Activated CD4-positive, alpha-beta T cell treated with anti-CD3 and anti-CD28 coated beads, Interleukin-2, amount 50 U/mL, for 24 hours (primary cell): ENCODE measurements at places on chromosomes 16 and 17.

- DNase-seq = no peak
These were observed 52.2 kb downstream of the TRARG1 start for GRCh38 chr17:1331708-1332107.

- DNase-seq = no peak
These were observed 88.4 kb downstream of the CDH13 start for GRCh38 chr16:82715160-82715559.

GRCh38 chr16:55082591-55082976 is 151.9 kb downstream of the IRX5 start:
- DNase-seq = no peak

GRCh38 chr17:59783221-59784047 is 76.0 kb downstream of the VMP1 start:
- no peak for DNase-seq

DNA sequence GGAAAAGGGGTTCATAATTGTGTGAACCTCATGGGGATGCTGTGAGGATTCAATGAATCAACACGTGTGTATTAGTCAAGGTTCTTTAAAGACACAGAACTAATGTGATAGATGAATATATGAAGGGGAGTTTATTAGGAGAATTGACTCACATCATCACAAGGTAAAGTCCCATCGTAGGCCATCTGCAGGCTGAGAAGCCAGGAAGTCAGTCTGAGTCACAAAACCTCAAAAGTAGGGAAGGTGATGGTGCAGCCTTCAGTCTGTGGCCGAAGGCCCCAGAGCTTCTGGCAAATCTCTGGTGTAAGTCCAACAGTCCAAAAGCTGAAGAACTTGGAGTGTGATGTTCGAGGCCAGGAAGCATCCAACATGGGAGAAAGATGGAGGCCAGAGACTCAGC is 413.4 kb downstream of the CDH13 start:
- DNase-seq = no peak

DNA sequence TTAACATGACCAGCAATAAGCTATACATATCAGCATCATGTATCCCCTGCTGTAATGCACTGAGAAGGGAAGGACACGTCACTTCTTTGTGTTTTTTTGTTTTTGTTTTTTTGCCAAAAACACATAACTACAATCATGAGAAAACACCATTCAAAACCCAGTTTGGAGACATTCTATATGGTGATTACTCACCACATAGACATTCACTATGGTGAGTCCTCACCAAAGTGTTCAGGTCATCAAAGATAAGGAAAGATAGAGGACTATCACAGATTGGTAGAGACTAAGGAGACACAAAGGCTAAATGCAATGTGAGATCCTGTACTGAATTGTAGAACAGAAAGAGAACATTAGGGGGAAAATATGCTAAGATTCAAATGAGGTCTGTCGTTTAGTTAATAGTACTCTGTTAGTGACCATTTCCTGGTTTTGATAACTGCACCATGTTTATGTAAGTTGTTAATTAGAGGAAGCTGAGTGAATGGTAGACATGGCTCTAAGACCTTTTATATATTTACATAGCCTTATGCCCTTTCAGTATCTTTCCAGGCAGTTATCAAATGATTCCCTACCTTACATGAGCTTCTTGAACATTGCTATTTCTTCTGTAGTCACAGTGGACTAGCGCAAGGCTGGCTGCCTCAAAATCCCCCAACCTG is 46.6 kb downstream of the PIK3R5 start:
- DNase-seq = no peak

GRCh38 chr17:19833914-19834313 is 33.8 kb downstream of the ULK2 start:
- no peak for DNase-seq

- DNase-seq = no peak
These were observed 240.8 kb upstream of the TOX3 start for GRCh38 chr16:52787709-52788108.

GRCh38 chr17:74442670-74443515 is 11.0 kb downstream of the GPRC5C start:
- DNase-seq = no peak

DNA sequence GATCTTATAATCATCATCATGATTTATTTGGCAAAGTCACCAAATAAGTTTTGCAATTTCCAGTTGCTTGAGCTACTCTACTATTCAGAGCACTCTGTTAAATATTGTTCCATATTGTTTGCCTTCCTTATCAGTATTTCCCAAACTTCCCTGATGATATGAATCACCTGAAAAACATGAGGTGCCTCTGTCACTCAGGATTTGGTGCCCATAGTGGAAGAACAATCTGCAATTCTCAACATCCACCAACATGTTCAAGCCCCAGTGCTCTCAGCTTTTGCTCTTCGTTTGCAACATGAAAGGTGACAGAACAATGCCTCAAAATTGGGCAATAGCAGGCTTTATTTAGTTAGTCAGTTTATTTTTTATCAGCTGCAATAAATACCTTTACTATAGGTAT is 28.6 kb upstream of the WSB1 start:
- DNase-seq = no peak

DNA sequence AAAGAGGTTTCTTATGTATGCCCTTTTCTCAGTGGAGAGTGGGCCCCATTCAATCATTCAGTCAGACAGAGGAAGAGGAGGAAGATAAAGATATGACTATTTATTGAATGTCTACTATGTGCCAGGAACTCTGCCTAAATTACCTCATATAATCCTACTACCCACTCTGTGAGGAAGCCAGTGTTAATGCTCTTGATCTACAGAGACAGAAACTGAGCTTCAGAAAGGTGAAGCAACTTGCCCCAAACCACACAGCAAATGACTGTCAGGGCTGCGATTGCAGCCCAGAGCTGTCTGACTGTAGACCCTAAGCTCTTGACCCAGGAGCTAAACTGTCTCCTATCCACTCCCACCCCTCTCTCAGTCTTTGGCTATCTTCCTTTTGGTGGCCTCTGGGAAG is 8.4 kb downstream of the SRCIN1 start:
- no peak for DNase-seq

DNA sequence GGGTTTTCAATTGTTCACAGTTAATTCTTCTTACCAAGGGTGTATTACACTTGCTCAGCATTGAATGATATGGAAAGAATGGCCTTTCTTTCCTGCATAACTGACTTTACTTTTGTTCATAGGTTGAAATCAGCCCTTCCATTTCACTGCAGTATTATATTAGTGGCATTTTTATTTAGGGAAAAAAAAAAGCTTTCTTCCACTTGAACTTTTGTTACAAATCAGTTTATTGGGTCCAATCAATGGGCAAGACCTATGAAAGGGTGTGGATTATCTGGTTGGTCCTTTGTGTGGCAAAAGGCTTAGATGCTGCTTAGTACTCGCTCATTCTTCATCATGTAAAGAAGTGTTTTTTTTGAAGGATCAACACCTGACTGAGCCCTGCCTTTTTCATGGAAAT is 74.1 kb downstream of the WNT3 start:
- no peak for DNase-seq

DNA sequence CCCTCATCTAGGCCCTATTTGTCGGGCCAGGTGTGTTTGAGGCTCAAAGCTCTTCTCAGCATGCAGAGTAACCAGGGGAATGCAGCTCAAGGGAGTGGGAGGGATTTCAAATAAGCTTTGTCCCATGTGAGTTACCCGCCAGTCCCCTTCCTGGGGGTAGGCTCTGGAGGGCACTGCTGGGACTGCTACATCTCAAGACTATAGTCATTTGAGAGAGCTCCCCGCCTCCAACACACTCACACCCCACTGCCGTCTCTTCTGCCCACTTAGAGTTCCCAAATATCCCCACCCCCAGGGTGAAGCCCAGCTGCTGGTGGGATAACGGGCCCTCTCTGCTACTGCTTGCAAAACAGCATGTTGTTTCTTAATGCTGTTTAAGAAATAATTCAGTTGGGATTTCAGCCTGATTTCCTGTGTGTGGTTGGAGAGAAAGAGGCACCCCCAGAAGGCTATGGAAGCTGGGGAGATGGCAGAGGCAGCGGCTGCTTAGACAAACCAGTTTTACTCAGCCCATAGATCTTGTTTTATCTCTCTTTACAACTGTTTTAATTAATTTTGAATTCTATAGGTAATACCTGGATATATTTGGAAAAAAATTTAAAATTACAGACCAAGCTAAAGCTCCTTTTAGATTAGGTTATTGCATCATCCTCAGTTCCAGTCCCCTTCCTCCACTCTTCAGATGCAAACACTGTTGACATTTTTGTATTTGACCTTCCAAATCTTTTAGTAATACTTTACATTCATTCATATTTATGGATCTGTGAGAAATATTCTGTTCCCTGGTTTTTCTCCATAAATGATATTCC is 4.1 kb upstream of the MPO start:
- no peak for DNase-seq

- DNase-seq = peak; percentile 25
These were observed 61.6 kb downstream of the TIMM22 start for GRCh38 chr17:1058423-1059130.

- no peak for DNase-seq
These were observed 495 bp downstream of the TXNDC17 start for GRCh38 chr17:6641247-6641863.

GRCh38 chr16:20181416-20181815 is 107.7 kb upstream of the GPR139 start:
- no peak for DNase-seq

DNA sequence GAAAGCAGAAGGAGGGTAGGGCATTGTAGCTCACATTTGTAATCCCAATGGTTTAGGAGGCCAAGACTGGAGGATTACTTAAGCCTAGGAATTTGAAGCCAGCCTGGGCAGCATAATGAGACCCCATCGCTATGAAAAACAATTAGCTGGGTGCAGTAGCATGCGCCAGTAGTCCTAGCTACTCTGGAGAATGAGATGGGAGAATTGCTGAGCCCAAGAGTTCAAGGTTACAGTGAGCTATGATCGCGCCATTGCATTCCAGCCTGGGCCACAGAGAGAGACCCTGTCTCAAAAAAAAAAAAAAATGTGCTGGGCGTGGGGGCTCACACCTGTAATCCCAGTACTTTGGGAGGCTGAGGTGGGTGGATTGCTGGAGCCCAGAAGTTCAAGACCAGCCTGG is 5.0 kb downstream of the ATF7IP2 start:
- no peak for DNase-seq

- DNase-seq = no peak
These were observed 24.4 kb downstream of the TBC1D3B start for GRCh38 chr17:36151891-36152638.

- DNase-seq = no peak
These were observed 56.5 kb downstream of the COPRS start for GRCh38 chr17:31802502-31802901.

GRCh38 chr17:36938566-36939051 is 1.3 kb downstream of the LHX1 start:
- no peak for DNase-seq

GRCh38 chr17:82595893-82596292 is 52.4 kb downstream of the WDR45B start:
- no peak for DNase-seq

DNA sequence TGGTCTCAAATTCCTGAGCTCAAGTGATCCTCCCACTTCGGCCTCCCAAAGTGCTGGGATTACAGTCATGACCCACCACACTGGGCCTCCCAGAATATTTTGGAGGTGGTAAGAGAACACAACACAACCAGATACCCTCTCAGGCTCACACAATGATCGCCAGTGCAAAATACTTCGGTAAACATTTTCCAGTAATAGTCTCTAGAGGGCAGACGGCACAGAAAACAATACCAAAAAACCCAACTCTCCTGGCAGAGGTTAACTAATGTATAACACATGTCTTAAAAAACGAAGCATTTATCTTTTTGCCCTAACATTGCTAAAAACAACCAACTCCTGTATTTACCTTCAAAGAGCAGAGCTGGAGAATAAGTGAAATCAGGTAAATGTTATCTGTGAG is 10.5 kb downstream of the NUFIP2 start:
- no peak for DNase-seq

GRCh38 chr16:65071433-65072311 is 50.2 kb downstream of the CDH11 start:
- DNase-seq = no peak

GRCh38 chr17:63224644-63225043 is 221.5 kb downstream of the CYB561 start:
- no peak for DNase-seq

GRCh38 chr16:53056392-53056881 is 1.6 kb downstream of the CHD9 start:
- no peak for DNase-seq

DNA sequence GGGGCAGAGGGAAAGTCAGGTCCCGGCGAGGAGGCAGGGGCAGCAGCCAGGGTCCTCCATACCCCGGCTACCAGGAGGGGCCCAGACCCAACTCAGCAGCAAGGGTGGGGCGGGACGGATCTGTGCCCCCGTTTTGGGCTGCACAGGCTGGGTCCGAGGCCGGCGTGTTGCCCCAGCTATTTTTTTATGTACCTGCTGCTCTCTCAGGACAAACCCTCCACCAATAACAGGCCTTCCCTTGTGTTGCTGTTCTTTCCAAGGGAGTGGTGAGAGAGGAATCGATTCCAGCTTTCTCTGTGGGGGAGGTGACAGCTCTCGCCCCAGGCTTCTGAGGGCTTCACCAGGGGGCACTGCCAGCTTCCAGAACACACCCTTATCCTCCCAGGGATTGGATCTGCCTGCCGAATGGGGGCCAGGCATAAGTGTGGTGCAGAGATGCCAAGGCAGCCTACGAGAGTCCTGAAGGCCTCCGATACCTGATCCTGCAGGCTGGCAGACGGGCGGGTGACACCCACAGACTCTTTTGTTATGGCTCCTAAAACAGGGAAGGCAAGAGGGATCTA is 22.3 kb downstream of the RTN4RL1 start:
- no peak for DNase-seq

DNA sequence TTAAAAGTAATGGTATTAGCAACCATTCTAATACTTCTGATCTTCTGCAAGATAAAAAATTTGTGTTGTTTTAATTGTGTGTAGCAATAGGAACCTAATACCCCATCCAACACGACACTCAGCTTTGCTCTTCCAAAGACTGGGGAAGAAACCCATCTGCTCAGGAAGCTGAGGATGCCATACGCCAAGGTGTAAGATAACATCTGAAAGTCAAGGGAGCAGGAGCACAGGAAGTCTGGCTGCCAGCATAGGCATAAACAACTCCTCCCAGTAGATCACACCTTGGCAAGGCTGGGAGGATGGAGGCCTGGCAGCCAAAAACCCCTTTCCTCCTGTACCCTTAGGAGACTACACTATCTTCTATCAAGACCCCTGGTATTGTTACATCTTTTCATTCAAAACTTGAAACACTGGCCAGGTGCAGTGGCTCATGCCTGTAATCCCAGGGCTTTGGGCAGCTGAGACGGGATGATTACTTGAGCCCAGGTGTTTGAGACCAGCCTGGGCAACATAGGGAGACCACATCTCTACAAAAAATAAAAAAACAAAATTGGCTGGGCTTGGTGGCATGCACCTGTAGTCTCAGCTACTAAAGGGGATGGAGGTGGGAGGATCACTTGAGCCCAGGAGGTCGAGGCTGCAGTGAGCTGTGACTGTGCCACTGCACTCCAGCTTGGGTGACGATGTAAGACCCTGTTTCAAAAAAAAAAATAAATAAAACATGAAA is 5.7 kb upstream of the SPHK1 start:
- no peak for DNase-seq

DNA sequence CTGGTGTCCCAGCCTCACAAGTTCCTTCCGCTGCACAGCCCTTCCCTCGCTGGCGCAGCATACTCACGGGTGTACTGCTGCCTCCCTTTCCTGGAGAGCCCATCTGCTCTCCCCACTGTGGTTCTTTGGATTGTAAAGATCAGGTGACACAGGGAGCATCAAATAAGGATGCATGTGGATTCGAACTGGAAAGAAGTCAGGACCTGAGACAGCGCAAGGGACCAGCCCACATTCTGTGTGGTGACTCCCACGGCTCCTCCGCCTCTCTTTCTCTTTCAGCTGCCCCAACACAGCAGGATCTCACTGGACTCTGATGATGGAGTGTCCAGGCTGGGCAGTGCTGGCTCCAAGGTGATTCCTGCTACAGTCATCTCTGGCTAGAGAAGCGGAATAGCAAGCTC is 8.1 kb downstream of the LDAF1 start:
- DNase-seq = no peak

GRCh38 chr17:37025238-37025637 is 76.5 kb downstream of the AATF start:
- no peak for DNase-seq
